Upper lobe of left lung (tissue), 6 donors: ENCODE measurements at places on chromosomes 5 and 9.

- H3K4me1 ChIP-seq = no peaks in the 10 kb centered on the region
- no peak overlapping the region for H3K4me3 ChIP-seq
Observed at GRCh38 chr9:123135430-123135829, 102.0 kb downstream of the GPR21 start.

DNA sequence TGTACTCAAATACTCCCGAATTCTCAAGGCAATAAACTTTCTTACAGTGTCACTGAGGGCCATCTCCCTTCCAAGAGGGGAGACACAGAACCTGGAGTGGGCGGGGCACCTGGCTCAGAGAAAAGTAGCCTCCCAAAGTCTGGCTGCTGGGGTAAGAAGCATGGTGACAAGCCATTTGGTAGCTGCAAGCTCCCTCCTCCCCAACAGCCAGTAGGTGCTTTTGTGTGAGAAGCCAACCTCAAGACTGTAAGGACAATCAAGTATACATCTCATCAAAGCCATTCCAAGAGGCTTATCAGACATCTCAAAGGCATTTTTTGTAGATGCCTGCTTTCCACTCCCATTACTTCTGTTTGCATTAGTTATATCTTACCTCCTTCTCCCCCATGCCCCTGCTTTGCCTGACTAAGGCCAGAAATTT is 1.4 kb downstream of the DAB2 start:
- H3K27me3 ChIP-seq = no peaks in the 10 kb centered on the region
- H3K36me3 ChIP-seq = no peaks in the 10 kb centered on the region
- H3K4me1 ChIP-seq = peaks cover 44% of the 10 kb centered on the region
- peak overlapping the region; percentile 64 for H3K4me3 ChIP-seq
- H3K27ac ChIP-seq = peak overlapping the region; percentile 88
- peak; percentile 30 for DNase-seq

GRCh38 chr5:1536871-1537602 is 13.3 kb upstream of the LPCAT1 start:
- peak; percentile 31 for DNase-seq
- no peaks in the 10 kb centered on the region for H3K27me3 ChIP-seq

DNA sequence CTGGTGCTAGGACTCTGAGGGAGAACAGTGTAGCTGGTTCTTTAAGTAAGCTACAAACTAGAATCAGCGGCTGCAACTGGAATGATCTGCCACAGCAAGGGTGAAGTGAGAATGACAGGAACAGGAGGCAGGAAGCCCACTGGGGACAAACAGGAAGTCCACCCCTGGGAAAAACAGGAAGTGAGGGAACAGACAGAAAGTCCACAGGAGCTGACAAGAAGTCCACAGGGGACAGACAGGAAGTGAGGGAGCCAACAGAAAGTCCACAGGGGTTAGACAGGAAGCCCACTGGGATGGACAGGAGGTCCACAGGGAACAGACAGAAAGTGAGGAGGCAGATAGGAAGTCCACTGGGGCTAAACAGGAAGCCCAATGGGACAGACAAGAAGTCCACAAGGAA is 15.5 kb downstream of the ADAMTS16 start:
- DNase-seq = no peak
- H3K4me3 ChIP-seq = no peak overlapping the region
- H3K27ac ChIP-seq = no peak overlapping the region
- no peaks in the 10 kb centered on the region for H3K36me3 ChIP-seq

- no peak overlapping the region for H3K4me3 ChIP-seq
- H3K4me1 ChIP-seq = no peaks in the 10 kb centered on the region
- no peak for DNase-seq
- no peaks in the 10 kb centered on the region for H3K27me3 ChIP-seq
- H3K27ac ChIP-seq = no peak overlapping the region
Observed at GRCh38 chr9:134793288-134794188, 87.1 kb upstream of the FCN2 start.

- H3K27ac ChIP-seq = peak overlapping the region; percentile 59
- no peak overlapping the region for H3K4me3 ChIP-seq
- H3K4me1 ChIP-seq = peaks cover 9% of the 10 kb centered on the region
- no peaks in the 10 kb centered on the region for H3K36me3 ChIP-seq
- H3K27me3 ChIP-seq = no peaks in the 10 kb centered on the region
Observed at GRCh38 chr9:6219040-6219439, 3.4 kb downstream of the IL33 start.

GRCh38 chr9:101038488-101038887 is 10.0 kb downstream of the PLPPR1 start:
- DNase-seq = no peak
- no peak overlapping the region for H3K4me3 ChIP-seq
- H3K27me3 ChIP-seq = no peaks in the 10 kb centered on the region
- H3K27ac ChIP-seq = no peak overlapping the region

DNA sequence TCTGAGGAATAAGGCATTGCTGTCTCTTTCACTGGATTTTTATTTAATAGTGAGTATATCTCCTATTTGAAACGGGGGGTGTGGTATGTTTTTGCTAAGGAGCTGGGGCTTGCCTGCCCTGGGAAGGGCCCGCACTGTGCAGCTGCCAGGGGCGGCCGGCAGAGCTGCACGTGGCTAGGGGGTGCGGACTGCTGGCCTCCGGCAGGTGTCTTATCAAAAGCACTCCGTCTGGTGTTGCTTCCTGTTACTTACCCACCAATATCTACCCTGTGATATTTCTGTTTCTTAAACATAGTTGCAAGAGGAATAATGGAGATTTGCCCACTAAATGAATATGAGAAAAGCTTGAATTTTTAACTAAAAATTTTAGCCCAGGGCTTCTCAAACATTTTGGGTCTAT is 232.0 kb downstream of the IRX1 start:
- H3K36me3 ChIP-seq = no peaks in the 10 kb centered on the region
- H3K4me3 ChIP-seq = no peak overlapping the region
- H3K27ac ChIP-seq = no peak overlapping the region
- no peaks in the 10 kb centered on the region for H3K27me3 ChIP-seq
- no peaks in the 10 kb centered on the region for H3K4me1 ChIP-seq

DNA sequence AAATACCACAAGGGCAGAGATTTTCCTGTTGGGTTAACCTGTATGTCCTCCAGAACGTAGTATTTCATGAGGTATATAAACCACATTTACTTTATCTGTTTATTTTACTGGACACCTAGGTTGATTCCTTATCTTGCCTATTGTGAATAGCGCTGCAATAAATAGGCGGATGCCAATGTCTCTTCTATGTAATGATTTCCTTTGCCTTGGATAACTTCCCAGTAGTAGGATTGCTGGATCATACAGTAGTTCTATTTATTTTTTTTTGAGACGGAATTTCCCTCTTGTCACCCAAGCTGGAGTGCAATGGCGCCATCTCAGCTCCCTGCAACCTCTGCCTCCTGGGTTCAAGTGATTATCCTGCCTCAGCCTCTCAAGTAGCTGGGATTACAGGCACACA is 15.6 kb upstream of the TUT7 start:
- no peaks in the 10 kb centered on the region for H3K36me3 ChIP-seq
- DNase-seq = no peak
- no peaks in the 10 kb centered on the region for H3K27me3 ChIP-seq
- H3K4me3 ChIP-seq = no peak overlapping the region
- no peaks in the 10 kb centered on the region for H3K4me1 ChIP-seq

DNA sequence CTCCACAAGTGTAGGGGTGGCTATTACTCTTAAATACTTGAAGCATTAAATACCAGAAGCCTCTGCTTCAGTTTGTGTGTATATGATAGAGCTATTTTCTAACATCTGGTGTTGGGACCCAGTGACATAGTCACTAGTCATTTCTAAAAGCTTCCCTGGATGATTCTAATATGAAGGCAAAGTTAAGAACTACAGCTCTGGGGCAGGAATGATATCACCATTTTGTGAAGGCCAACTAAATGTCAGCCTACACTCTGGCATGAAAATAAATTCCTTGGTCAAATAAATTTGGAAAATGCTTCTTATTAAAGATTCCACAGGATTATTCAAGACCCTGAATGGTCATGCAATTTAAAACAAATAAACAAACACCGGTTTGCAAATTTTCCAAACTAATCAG is 197.7 kb downstream of the PLK2 start:
- H3K27me3 ChIP-seq = no peaks in the 10 kb centered on the region
- no peaks in the 10 kb centered on the region for H3K36me3 ChIP-seq
- no peak overlapping the region for H3K27ac ChIP-seq
- DNase-seq = no peak

DNA sequence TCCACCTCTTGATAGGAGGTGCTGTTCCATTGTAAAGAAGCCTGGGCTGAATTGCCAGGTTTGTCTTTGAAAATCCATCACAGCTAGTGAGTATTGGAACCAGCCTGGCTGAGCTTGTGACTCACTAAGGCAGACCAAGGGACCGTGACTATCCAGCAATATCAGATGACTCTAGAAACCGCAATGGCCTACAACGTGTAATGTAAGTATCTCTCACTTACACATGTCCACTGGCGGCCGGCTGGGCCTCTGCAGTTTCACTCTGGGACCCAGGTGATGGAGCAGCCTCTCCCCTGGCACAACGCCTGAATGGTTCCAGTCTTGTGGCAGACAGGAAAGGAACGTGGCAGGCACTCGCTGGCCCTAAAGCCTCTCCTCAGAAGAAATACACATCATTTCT is 3.1 kb upstream of the HRH2 start:
- H3K4me1 ChIP-seq = peaks cover 33% of the 10 kb centered on the region
- H3K27ac ChIP-seq = no peak overlapping the region
- no peaks in the 10 kb centered on the region for H3K27me3 ChIP-seq
- H3K36me3 ChIP-seq = no peaks in the 10 kb centered on the region

DNA sequence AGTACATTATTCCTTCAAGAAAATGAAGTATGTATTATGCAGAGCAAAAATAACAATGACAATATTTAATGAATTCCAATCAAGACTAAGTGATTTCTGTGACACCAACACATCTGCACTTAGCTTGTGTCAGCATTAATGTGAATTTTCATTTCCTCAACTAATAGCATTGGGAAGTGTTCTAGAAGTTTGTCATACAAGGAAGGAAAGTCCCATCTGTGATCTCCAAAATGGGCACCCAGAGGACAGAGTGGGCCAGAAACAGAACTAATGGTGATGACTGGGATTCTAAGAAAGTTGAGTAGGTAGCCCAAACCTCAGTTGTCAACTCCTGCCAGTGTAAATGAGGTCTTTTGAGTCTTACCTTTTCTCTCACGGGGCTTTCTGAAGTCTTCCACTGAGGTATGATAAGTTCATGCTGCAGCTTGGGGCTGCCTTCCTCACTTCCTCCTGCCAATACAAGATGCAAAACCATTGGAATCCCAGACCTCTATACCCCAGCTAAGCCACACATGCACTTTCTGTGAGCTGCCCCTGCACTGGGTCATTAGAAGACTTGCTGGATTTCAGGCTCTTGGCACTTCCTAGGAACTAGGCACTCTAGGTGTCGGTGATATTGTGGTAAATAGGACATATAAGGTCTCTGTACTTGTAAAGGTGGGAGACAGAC is 4.9 kb downstream of the ADAM19 start:
- H3K36me3 ChIP-seq = peaks cover 5% of the 10 kb centered on the region
- no peak overlapping the region for H3K4me3 ChIP-seq
- H3K27ac ChIP-seq = peak overlapping the region; percentile 35
- no peaks in the 10 kb centered on the region for H3K27me3 ChIP-seq
- no peak for DNase-seq

- DNase-seq = no peak
- H3K4me1 ChIP-seq = no peaks in the 10 kb centered on the region
- no peaks in the 10 kb centered on the region for H3K36me3 ChIP-seq
- H3K27me3 ChIP-seq = no peaks in the 10 kb centered on the region
- no peak overlapping the region for H3K27ac ChIP-seq
- no peak overlapping the region for H3K4me3 ChIP-seq
Observed at GRCh38 chr5:128791312-128791711, 174.0 kb upstream of the SLC27A6 start.

GRCh38 chr5:65037831-65038815 is 269.4 kb downstream of the CWC27 start:
- no peaks in the 10 kb centered on the region for H3K27me3 ChIP-seq
- H3K27ac ChIP-seq = peak overlapping the region; percentile 96
- no peak overlapping the region for H3K4me3 ChIP-seq
- DNase-seq = no peak
- H3K4me1 ChIP-seq = peaks cover 34% of the 10 kb centered on the region

GRCh38 chr9:127167560-127168326 is 45.3 kb upstream of the ANGPTL2 start:
- no peak overlapping the region for H3K27ac ChIP-seq
- H3K36me3 ChIP-seq = no peaks in the 10 kb centered on the region
- no peak overlapping the region for H3K4me3 ChIP-seq
- peaks cover 2% of the 10 kb centered on the region for H3K4me1 ChIP-seq

DNA sequence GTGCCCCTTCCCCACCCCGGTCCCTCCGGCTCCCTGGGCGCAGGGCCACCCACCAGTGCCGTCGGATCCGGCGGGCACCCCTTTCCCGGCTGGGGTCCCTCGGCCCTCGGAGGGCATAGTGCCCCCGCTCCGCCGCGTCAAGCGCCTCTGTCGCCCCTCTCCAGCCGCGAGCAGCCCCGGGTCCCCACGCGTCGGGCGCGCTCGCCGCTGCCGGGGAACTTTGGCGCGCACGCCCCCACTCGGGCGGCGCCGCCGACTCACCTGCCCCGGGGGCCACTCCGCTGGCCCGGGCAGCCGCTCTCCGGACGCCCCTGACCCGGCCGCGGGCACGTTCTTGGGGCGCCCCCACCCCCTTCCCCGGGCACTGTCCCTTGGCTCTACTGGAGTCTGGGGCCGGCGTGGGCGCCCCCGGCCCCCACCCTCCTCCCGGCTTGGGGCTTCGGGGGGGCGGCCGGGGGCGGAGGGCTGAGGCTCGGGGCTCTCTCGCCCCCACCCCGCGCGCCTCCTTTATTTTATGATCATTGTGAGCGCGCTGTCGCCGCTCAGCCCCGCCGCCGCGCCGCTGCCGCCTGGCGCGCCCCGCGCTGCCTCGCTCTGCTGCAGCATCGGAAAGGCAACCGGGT is 1.1 kb upstream of the FAM78A start:
- H3K27ac ChIP-seq = peak overlapping the region; percentile 92
- H3K36me3 ChIP-seq = no peaks in the 10 kb centered on the region
- peak; percentile 91 for DNase-seq
- H3K27me3 ChIP-seq = no peaks in the 10 kb centered on the region
- peaks cover 56% of the 10 kb centered on the region for H3K4me1 ChIP-seq
- peak overlapping the region; percentile 80 for H3K4me3 ChIP-seq

- peaks cover 13% of the 10 kb centered on the region for H3K4me1 ChIP-seq
- H3K27ac ChIP-seq = no peak overlapping the region
- H3K4me3 ChIP-seq = no peak overlapping the region
- H3K36me3 ChIP-seq = no peaks in the 10 kb centered on the region
Observed at GRCh38 chr5:139402561-139403158, 1.2 kb downstream of the SPATA24 start.

DNA sequence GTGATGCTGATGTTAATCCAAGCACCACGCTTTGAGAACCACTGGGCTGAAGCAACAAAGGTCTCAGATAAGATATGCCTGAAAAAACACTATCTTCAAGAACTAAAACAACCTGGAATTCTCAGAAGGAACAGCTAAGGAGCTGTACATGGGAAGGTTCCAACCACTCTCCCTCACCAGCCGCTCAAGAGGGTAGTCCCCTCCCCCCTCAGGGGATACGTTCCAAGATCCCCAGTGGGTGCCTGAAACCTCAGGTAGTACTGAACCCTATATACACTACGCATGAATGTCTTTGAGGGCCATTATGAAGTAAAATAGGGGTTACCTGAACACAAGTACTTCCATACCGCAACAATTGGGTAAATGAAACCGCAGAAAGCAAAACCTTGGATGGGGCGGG is 1.9 kb downstream of the BOD1 start:
- no peak for DNase-seq
- H3K4me3 ChIP-seq = no peak overlapping the region
- no peaks in the 10 kb centered on the region for H3K36me3 ChIP-seq
- H3K27ac ChIP-seq = no peak overlapping the region
- H3K4me1 ChIP-seq = peaks cover 40% of the 10 kb centered on the region
- no peaks in the 10 kb centered on the region for H3K27me3 ChIP-seq

- H3K4me3 ChIP-seq = no peak overlapping the region
- no peaks in the 10 kb centered on the region for H3K27me3 ChIP-seq
- no peak overlapping the region for H3K27ac ChIP-seq
- H3K4me1 ChIP-seq = peaks cover 3% of the 10 kb centered on the region
- peaks cover 31% of the 10 kb centered on the region for H3K36me3 ChIP-seq
Observed at GRCh38 chr5:31471040-31471439, 60.9 kb downstream of the DROSHA start.
